ENCODE measurements at places on chromosomes 16 and 17.

DNA sequence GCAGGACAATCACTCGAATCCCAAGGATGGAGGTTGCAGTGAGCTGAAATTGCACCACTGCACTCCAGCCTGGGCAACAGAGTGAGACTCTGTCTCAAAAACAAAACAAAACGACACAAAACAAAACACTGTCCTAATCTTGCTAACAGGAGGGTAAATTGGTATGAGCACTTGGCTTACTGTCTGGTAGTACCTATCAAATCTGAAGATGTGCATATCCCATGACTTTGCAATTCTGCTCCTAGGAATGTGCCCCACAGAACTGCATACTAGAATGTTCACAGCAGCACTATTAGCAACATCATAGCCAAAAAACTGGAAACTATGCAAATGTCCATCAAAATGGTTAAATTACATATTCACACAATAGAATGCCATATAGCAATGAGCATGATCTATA lies 15.7 kb downstream of the MTSS2 start:
- no peak for DNase-seq

- DNase-seq: no peak
Measured at GRCh38 chr17:62882284-62882683, 74.2 kb upstream of the MARCHF10 start.

- DNase-seq: no peak
Measured at GRCh38 chr16:66695471-66695934, 1.0 kb downstream of the CMTM4 start.

DNA sequence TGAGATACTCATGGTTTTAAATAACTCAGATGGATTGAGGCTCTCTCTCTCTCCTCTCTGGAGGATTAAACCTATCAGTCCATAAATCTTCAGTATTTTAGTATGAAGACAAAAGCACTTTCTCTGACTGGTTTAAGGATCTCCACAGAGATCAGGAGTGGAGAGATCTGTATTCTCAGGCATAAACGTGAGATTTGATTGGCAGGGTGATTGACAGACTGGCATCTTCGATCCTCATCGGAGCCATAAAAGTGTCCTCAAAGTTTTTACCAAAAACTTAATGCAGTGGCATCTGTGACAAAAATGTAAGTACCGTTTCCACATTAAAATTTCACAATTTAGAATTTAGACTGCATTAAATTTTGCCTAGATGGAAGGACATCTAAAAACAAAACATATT lies 870.1 kb downstream of the KCNJ2 start:
- no peak for DNase-seq

- no peak for DNase-seq
Measured at GRCh38 chr17:76371656-76372628, 12.5 kb upstream of the SPHK1 start.

GRCh38 chr17:38415250-38416194 lies 12.7 kb upstream of the ARHGAP23 start:
- no peak for DNase-seq

DNA sequence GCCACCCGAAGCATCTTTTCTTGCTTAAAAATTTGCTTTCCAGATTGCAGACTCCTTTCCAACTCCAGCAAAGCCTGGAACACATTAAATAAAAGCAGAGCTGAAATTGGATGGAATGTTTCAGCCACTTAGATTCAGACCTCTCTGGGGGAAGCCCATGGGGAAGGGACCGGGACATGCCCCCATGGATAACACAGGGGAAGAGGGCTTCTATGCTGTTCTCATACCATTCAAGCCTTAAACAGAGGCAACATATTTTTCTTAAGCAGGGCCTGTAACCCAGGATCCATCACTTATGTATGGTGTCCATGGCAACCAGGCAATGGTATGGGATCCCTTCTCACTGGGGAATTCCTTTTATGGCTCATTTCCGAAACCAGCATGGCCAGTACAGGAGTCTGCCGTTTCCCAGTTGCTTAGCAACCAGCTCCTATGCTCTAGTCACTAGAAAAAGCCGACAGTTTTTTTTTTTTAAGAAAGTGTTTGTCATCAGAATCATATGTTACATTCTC lies 62.0 kb upstream of the MARCHF10 start:
- DNase-seq: no peak

- no peak for DNase-seq
Measured at GRCh38 chr17:44604768-44605485, 47.6 kb downstream of the FZD2 start.

GRCh38 chr16:15899538-15900100 lies 11.2 kb upstream of the CEP20 start:
- DNase-seq: no peak

- DNase-seq: no peak
Measured at GRCh38 chr17:37502009-37502936, 12.6 kb downstream of the DUSP14 start.

GRCh38 chr16:8075271-8075670 lies 515.0 kb downstream of the TMEM114 start:
- DNase-seq: no peak

GRCh38 chr17:47702391-47702995 lies 8.5 kb downstream of the TBKBP1 start:
- DNase-seq: peak; percentile 3

GRCh38 chr17:61232871-61233270 lies 166.8 kb upstream of the TBX2 start:
- DNase-seq: no peak

DNA sequence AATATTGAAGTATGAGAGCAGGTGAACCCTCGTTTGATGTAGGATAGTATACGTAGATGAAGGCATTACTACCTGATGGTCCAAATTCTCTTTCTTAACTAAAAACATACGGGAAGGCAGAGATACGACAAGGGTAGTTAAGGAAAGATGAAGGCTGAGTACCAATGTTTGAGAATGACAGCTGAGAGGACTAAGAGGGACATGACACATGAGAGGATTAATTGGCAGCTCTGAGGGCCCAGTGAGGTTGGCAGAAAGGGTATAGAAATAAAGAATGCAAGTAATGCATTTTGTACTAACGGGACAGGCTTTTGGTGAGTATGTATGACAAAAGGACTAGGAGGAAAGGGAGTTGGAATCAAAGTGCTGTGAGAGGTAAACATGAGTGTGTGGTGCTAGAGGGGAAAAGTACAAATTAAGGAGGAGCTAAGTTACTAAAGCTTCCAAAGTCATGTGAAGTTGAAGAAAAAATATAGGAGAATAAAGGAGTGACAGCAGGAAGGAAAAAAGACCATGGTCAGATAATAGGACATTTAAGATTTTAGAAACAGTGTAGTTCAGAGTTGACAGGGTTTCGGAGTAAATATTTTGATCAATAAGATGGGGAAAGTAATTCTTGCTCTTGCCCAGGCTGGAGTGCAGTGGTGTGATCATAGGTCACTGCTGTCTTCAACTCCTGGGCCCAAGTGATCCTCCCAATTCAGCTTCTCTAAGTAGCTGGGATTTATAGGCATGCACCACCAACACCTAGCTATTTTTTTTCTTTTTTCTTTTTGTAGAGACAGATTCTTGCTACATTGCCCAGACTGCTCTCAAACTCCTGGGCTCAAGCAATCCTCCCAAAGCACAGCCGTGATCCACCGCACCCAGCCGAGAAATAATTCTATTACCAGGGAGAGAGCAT lies 43.1 kb upstream of the ITGA2B start:
- no peak for DNase-seq
